ENCODE measurements at places on chromosomes 16 and 17. TPM values are rescaled to one million over a fixed set of nuclear protein-coding genes. Genes with fewer than 3 reads are reported as not detected.

Gene SLC22A31
- total RNA-seq: 0.07 TPM

Gene HID1
- 14.9 TPM for total RNA-seq

Gene HOXB4
- 15.7 TPM for total RNA-seq

Gene DHRS11
- total RNA-seq: 8.8 TPM

Gene SLC25A10
- total RNA-seq: 23.7 TPM

Gene CMTM4
- 16.2 TPM for total RNA-seq

Gene FAM20A
- under 0.01 TPM for total RNA-seq

Gene CCDC78
- 1.0 TPM for total RNA-seq

Gene DNAJC7
- 95.2 TPM for total RNA-seq

Gene GAS2L2
- total RNA-seq: not detected

Gene NOXO1
- total RNA-seq: 0.40 TPM

Gene DNAAF8
- 0.93 TPM for total RNA-seq

Gene DOC2A
- total RNA-seq: 0.22 TPM

Gene WWOX
- 17.0 TPM for total RNA-seq

Gene HBZ
- not detected for total RNA-seq

Gene MYH8
- total RNA-seq: not detected

Gene NEUROD2
- not detected for total RNA-seq

Gene PRSS36
- total RNA-seq: 0.14 TPM

Gene SLC38A8
- total RNA-seq: not detected

Gene MRM3
- 32.3 TPM for total RNA-seq

Gene TNFRSF13B
- total RNA-seq: not detected

Gene ARHGAP44
- 0.27 TPM for total RNA-seq

Gene CES1
- total RNA-seq: not detected

Gene MEIOB
- 0.14 TPM for total RNA-seq

Gene KRT36
- not detected for total RNA-seq

Gene BCL6B
- total RNA-seq: 109 TPM

Gene C16orf46
- total RNA-seq: 0.29 TPM

Gene TMIGD1
- not detected for total RNA-seq

Gene ST6GALNAC2
- 0.22 TPM for total RNA-seq

Gene RAB37
- total RNA-seq: 0.13 TPM

Gene TBC1D3I
- 1.1 TPM for total RNA-seq

Gene SSTR5
- total RNA-seq: not detected

Gene PRDM7
- not detected for total RNA-seq

Gene HNF1B
- not detected for total RNA-seq

Gene CACNG4
- not detected for total RNA-seq

Gene ITGB3
- 86.4 TPM for total RNA-seq

Gene SMYD4
- total RNA-seq: 10.8 TPM

All from thoracic aorta endothelial cell (primary cell).